ENCODE measurements at places on chromosomes 1 and 21. TPM values are rescaled to one million over a fixed set of nuclear protein-coding genes. Genes with fewer than 3 reads are reported as not detected.

FOXD3 gene
- 0.30 TPM for total RNA-seq

PKLR gene
- not detected for total RNA-seq

RNU1-1 gene
- not detected for total RNA-seq

GRCh38 chr1:53315456-53316423 is 12.1 kb downstream of the LRP8 start:
- no peak for DNase-seq

- DNase-seq, result no peak
Observed at GRCh38 chr1:236515443-236515958, 8.3 kb upstream of the LGALS8 start.

DNA sequence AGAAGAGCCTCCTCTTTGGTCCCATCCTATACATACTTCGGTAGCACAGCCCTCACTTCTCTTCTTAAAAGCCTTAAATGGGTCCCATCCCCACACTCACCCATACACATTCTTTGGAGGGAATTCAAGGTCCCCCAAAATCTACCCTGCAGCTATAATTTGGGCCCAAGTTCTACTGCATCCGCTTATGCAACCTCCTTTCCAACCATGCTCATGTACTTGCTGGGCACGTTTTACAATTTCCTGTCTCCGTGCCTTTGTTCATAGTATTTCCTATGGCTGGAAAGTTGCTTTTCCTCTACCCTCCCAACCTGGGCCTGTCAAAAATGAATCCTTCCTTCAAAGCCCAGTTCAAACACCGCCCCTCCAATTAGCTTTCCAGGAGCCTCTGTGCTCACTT is 99.7 kb downstream of the SLC45A1 start:
- no peak for DNase-seq

- DNase-seq, result no peak
Observed at GRCh38 chr1:162165528-162165927, 96.0 kb downstream of the NOS1AP start.

GRCh38 chr1:40712997-40713396 is 21.5 kb downstream of the NFYC start:
- DNase-seq, result no peak

DNA sequence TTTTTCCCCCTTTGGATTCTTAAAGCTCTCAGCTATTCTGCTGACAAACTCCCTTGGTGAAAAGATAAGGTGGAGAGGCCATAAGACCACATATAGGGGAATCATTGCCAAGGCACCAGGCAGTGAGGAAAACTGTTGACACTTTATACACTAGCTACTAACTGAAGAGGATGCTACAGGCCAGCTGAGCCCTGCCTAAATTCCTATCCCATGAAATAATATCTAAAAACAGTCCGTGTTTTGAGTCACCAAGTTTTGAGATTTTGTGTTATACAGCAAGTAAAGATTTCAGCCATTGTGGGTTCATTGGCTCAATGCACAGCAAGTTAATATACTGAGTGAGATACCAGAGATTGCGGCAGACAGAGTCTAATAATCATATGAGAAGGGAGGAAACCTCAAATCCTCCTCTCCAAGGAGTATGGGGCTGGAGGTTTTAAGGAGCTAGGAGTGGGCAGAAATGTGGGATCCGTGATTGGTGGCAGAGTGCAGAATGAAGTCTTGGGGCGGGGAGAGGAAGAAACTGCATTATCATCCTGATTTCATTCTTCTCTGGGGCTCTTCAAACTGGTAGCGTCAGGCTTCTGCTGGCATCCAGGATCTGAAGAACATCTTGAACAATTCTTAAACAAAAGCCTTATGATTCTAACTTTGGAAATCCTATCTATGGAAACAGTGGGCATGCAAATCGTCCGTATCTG is 9.2 kb downstream of the CLDN8 start:
- peak; percentile 17 for DNase-seq

GRCh38 chr1:159421821-159422220 is 10.2 kb upstream of the OR10J4 start:
- no peak for DNase-seq

DNA sequence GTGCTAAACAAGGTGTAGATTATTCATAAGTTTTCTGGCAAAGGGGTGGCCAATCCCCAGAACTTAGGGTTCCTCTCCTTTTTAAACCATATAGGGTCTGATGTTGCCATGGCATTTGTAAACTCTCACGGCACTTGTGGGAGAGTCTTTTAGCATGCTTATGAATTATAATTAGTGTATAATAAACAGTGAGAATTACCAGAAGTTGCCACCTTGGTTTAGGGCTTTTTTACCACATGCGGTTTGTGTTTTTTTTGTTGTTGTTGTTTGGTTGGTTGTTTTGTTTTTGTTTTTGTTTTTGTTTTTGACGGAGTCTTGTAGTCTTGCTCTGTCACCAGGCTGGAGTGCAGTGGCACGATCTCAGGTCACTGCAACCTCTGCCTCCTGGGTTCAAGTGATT is 8.9 kb upstream of the LAX1 start:
- no peak for DNase-seq

GRCh38 chr1:33018112-33018511 is 18.6 kb downstream of the AK2 start:
- DNase-seq, result no peak

GRCh38 chr21:17964716-17965115 is 145.6 kb upstream of the C21orf91 start:
- DNase-seq, result no peak

DNA sequence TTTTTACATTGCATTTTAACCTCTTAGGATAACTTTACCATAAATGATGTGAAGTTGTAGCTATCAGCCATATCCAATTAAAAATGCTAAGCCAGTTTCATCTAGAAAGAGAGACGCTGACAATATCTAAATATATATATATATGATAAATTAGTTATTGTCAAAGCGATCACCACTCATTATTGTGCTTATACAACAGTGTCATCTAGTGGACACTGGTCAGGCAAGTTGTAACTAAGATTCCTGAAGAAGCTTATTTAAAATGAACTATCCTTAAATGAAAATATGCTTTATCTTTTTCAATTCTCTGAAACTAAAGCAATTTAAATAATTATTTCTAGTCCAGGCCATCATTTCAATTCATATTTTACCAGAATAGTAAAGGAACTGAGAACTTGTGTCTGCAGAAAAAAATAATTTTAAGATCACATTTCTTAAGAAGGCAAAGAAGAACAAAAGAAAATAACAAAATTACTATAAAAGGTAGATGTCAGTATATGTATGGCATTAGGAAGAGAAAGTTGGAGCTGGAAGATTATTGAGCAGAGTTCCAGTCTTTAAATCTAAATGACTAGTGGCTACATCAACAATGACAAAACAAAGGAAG is 193.3 kb upstream of the SNX7 start:
- no peak for DNase-seq

DNA sequence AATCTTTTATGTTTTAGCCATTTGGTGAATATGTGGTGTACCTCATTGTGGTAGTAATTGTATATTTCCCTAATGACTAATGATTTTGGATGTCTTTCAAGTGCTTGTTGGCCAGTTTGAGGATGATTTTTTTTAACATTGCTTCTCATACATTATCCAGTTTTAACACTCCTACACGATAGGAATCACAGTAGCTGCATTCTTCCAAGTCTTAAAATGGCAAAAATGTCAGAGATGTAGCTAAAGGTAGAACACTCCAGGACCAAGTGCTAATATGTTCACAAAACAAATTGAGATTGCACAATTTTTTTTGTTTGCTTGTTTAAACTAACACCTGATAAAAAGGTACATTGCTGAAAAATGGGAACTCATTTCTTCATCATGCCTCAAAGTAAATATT is 11.7 kb downstream of the USP25 start:
- DNase-seq, result no peak

DNA sequence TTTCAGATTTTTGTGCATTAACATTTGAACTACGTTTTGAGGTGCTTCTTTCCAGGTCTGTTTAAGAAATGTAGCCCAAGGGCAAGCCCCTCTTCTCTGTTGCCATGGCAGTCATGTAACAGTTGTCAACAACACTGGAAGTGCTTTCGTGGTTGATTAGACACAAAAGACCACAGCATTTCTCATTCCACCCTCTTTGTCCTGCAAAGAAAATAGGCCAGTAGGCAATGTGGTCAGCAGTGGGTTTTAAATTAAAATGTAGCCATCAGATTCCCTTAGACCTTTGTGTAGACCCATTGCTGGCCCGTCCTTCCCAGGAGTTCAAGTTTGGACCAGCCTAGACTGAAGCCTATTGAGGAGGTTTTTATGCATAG is 35.4 kb downstream of the VANGL1 start:
- no peak for DNase-seq

GRCh38 chr1:160070243-160071163 is 543 bp upstream of the KCNJ10 start:
- DNase-seq, result peak; percentile 73

DNA sequence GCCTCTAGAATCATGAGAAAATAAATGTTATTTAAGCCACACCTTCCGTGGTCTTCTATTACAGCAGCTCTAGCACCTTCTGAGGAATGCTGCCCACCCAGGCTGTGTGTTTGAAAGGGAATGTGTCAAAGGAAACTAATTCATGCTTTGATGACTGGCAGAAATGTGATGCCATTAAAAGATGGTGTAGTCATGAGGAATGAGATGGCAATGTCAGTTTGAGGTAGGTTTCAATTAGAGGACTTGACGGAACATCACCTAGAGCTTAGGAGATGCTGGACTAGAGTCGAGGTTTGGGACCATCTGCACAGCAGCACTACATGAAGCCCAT is 10.6 kb downstream of the PDZK1 start:
- DNase-seq, result no peak

DNA sequence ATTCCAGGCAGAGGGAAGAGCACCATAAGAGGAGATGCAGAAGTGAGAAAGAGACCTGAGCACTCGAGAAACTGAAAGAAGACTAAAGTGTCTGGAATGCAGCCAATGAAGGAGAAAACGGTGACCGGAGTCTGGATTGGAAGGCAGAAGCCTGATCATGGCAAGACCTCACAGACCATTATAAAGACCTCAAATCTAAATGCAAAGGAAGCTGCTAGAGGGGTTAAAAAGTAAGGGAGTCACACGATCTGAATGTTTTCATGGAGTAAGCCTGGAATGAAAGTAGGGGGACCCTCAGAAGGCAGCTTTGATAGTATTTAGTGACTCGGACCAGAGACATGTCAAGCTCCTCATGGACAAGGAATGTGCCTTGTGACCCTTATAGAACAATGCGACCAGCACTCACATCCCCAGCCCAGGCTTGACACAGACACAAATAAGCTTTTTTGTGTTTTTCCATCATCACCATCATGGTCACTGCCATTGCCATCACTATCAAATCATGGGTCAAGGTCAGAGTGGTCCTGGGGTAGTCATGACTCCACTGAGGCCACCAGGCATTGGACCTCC is 183.6 kb downstream of the SEC16B start:
- DNase-seq, result no peak

DNA sequence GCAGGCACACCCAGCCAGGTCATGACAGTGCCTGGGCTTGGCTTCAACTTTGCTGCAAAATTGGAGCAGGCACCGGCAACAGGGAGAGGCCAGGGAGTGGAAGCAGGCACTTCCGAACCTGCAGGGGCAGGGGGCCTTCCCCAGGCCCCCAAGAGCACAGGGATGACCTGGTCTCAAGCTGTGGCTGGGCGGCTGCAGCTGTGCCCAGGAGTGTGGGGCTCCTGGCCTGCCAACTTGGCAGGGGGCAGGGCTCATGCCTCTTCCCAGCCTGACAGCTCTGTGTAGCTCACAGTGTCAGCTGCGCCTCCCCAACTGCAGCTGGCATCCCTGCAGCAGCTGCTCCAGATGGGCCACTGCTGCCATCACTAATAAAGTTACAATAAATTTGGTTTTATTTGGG is 51.5 kb upstream of the SCYL3 start:
- DNase-seq, result no peak
